HS-5 (cell line): ENCODE measurements at places on chromosomes 2 and 18.

DNA sequence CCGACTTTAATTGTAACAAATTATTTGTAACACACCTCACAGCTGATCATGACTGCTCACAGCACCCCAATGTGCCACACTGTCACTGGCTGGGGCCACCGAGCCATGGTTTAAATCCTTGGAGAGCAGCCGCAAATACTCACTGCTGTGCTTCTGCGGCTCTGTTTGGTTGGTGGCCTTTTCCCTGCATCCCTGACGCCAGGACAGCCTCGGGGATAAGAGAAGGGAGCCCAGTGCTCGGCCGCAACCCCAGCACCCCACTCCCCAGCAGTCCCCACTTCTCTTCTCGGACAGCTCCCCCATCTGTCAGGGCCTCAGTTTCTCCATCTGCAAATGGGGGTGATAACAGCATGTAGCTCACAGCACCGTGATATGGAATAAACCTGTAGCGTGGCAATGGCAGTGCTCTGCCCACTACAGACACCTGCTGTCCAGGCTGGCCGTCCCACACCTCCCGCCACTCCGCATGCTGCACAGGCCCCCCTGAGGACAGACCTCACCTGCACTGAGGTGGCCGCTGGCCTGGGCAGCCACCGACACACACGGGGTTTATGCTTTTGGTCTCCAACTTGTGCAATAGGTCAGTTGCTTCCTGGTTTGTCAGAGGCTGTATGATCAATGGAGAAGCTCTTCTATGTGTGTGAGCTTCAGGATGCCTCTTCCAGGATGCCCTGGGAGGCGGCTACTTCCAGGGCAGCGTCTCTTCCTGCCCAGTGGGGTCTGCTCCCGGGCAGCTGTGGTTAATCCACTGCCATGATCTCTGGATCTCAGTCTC, 87.1 kb downstream of the NDUFA10 start:
- no peak for DNase-seq

GRCh38 chr2:216508229-216508628, 9.6 kb downstream of the RPL37A start:
- DNase-seq = no peak

DNA sequence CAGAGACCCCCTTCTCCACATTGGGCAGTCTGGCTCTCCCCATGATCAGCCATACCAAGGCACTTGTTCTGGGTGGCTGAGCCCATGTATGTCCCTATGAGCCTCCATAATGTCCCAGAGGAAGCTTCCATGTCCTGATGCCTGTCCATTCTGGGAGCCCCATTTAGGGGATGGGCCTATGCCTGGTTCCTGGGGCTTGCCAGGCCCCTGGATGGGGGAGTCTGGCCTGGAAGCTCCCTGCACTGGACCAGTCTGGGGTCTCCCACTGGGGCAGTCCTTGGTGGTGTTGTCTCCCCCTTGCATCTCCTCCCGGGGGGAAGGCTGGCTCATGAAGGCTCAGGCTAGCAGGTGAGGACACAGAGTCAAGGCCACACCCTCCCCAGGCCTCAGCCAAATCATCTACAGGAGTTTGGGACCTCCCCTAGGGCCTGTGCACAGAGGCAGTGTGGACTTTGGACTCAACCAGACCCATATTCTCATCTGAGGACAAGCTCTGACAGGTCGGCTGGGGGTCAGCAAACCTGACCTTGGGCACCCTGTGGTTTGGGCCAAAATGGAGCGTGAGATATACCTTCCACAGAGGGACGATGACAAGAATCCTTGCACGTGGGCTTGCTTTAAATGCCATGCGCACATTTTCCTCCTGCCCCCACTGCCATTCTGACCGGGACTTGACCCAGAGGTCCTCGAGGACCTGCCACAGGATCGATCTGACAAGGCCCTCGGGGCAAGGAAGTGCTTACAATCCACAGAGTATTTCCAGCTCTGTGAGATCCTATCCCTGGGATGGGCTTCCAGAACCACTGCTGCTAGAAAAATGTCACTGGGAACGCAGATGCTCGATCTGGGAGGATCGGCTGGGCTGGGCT, 38.8 kb downstream of the INHBB start:
- DNase-seq = no peak

- DNase-seq = no peak
Measured at GRCh38 chr2:8344144-8345097, 337.4 kb upstream of the ID2 start.

DNA sequence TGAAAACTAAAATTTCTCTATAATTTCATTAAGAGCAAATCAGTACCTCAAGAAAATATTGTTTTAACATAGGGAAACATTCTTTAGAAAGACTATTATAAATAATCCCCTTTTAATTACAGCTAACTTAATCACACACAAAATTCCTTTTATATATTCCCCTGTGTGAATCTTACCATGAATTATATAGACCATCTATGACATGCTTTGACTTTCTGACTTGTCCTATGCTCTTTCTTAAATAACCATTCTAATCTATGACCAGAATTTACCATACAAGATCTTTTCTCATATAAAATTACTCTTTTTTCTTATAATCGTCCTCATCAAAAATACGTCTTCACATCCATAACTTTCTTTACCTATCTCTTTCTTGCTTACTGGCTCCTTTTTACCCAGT, 824.2 kb upstream of the FAM98A start:
- DNase-seq = no peak

DNA sequence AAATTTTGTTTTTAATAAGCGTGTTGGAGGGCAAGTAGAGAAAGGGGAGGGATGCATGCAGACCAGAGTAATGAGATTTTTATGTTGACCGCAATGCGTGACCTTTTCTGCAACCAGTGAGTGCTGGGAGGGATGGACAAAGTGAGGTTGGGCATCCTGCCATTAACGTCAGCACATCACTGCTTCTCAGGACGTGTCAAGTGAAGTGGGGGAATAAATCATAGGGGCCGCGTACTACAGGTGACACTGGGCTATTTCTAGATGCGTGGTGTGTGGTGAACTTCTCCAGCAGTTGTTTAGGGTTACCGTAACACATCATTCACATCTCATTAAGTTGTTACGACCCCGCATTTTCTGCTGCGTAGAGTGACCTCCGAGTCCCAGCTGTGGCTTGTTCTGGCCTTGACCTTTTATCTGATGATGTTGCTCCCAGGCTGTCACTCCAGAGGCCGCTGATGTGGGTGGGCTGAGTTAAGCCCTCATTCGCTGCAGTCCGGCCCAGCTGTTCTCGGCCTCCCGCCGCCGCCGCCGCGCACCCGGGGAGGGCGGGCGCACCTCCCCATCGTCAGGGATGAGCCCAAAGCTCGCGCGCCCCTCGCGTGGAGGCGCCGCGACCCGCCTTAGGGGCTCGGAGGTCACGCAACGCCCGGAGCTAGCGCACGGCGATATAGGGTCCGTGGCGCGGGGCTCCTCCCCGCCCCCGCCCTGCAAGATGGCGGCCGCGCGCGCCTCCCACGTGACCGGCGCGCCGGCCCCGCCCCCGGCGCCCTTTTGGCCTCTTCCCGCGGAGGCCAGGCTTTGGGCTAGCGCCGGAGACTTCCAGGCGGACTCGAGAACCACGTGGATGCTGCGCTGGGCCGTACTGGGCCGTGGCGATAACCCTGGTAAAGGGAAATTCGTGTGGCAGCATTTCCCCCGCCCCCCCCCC, 3.5 kb downstream of the ZCCHC2 start:
- DNase-seq = no peak

- no peak for DNase-seq
Measured at GRCh38 chr2:16021611-16022363, 81.4 kb downstream of the MYCN start.
